ENCODE measurements at places on chromosomes 2 and 18.

GRCh38 chr2:101858910-101859309 lies 132.8 kb upstream of the IL1R2 start:
- DNase-seq: no peak

GRCh38 chr2:227818675-227819397 lies 5.2 kb downstream of the CCL20 start:
- no peak for DNase-seq

DNA sequence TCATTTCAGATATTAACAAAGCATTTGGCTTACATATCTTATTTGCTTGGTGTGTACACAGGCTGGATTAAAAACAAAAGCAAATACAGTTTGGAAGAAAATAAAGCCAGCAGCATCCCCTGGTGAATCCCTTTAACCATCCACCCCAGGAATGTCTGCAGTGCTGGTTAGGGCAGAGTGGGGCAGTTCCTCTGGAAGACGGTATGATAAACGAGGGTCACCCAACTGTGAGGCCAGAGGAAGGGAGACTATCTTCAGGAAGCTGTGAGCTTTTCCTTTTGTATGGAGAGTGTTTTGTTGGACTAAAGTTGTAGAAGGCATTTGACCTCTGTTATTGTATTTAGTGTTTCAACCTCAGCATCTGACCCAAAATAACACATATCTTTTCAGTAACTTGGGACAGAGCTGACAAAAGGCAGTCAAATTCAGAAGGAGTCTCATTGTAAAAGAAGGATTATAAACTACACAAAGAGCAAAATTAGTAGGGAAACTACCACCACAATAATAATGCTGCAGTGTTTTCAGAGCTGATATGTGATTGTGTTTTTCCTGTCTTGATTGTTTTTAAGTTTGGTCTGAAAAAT lies 159.1 kb downstream of the FMNL2 start:
- no peak for DNase-seq

- DNase-seq: no peak
Observed at GRCh38 chr2:174868878-174869277, 104.6 kb upstream of the CHRNA1 start.

DNA sequence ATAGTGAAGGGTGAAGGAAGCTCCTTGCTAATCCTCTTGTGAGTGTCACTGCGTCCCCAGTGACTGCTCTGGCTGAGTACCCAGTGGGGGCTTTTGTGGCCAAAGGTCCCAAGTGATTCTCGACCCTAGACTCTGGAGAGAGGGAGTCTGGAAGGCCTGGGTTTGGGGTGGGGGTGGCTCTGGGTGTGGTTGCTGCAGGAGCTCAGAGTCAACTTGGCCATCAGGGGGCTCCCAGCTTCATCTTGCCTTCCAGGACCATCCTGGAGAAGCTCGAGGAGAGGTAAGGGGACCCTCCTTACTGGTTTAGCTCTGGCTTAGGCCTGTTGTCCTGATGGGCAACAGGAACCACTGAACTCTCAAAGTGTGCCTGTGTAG lies 592 bp downstream of the PSD4 start:
- no peak for DNase-seq

DNA sequence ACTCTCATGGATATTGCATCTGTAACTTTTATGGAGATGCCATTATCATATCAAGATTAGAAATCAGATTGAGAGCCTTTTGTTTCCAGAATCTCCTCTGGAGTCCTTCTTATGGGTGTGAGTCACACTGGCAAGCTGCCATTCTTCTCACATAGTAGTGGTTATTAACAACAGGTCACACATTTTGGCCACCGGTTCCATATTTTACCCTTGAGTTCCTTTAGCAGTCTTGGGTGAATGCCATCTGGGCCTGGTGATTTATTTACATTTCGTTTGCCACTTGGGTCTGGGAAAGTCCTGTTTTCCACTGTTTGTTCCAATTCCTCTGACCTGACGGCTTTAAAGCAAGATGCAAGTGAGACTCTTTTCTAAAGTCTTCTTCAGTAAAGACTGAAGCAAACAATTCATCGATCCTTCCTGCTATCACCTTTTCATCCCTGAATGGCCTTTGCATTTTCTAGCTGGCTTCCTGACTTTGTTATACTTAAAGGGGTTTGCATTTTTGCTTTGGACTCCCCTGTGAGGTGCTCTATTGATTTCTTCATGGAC lies 80.5 kb upstream of the CAVIN2 start:
- DNase-seq: no peak

DNA sequence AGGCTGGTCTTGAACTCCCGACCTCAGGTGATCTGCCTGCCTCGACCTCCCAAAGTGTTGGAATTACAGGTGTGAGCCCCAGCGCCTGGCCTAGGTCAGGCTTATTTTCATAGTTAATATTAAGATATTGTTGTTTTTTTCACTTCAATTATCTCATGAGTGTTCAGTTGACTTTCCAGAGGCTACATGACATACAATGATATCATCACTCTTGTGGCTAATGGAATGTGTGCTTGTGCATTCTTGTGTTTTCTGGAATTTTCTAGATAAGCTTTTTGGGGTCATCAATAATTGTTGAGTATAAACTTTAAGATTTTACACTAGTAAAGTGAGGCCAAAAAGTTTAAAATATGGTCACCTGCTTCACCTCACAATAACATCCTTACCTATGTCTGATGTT lies 180.9 kb downstream of the FIGN start:
- DNase-seq: no peak

DNA sequence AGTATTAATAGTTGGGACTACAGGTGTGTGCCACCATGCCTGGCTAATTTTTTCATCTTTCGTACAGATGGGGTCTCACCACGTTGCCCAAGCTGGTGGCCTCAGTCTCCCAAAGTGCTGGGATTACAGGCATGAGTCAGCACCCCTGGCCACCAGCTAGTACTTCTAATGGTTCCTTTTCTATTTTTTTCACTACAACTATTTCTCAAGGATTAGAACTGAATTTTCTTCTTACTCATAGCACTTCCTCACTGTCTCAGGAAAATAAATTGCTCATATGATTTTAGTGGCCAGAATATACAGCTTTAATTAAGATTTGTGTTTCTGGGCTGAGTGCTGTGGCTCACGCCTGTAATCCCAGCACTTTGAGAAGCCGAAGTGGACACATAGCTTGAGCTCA lies 43.2 kb upstream of the SOS1 start:
- no peak for DNase-seq

DNA sequence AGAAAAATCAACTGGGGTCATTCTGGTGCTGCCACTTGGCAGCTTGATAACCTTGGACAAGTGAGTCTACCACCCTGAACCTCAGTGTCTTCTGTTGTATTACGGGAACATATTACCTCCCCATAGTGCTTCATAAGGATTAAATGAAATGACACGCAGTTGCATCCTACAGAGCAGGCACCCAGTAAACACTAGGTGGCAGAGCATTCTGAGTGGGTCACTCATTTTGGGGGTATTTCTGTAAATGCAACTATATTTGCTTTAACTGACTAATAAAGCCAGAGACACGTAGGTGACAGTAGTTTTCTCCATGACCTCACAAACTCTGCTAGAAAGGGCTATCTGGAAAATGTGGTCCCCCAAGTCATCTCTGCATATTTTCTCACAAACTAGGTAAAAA lies 4.7 kb downstream of the CD226 start:
- no peak for DNase-seq

- DNase-seq: no peak
Observed at GRCh38 chr2:38097988-38098385, 22.0 kb upstream of the CYP1B1 start.

- DNase-seq: peak; percentile 14
Observed at GRCh38 chr18:427005-427404, 73.5 kb downstream of the COLEC12 start.

GRCh38 chr2:213696442-213696841 lies 412.2 kb downstream of the SPAG16 start:
- no peak for DNase-seq

DNA sequence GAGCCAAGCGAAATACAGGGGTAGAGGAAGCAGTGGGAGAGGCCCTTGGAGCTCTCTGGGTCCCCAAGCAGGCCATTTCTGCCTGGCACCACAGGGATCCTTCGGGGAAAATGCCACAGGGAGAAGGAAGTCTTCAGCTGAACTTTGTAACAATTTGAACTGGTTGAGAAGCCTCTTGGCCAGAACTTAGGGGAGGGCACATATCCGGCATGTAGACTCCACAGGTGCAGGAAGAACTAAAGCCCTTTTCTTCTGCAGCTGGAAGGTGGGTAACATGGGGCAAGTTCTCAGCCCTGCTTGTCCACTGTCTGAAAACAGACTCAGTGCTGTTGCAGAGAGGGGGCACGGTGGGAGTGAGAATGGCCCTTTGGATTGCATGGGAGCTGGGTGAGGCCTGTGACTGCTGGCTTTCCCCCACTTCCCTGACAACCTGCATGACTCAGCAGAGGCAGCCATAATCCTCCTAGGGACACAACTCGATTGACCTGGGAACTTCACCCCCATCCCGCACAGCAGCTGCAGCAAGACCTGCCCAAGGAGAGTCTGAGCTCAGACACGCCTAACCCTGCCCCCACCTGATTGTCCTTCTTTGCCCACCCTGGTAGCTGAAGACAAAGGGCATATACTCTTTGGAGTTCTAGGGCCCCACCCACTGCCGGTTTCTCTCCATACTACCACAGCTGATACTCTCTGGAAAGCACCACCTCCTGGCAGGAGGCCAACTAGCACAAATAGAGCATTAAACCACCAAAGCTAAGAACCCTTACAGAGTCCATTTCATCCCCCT lies 101.6 kb upstream of the FAM136A start:
- DNase-seq: no peak

DNA sequence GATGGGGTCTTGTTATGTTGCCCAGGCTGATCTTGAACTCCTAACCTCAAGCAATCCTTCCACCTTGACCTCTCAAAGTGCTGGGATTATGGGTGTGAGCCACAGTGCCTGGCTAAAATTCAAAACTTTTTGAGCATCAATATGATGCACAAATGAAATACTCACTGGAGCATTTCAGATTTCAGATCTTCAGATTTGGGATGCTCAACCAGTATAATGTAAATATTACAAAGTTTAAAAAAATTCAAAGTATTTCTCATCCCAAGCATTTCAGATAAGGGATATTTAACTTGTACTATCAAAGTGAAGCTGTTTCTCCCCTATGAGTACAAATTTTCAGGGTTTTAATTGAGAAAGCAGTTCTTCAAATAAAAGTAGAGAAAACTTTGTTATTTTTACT lies 164.1 kb upstream of the CCDC68 start:
- DNase-seq: no peak

GRCh38 chr2:202758128-202758527 lies 113.4 kb downstream of the ICA1L start:
- DNase-seq: no peak

DNA sequence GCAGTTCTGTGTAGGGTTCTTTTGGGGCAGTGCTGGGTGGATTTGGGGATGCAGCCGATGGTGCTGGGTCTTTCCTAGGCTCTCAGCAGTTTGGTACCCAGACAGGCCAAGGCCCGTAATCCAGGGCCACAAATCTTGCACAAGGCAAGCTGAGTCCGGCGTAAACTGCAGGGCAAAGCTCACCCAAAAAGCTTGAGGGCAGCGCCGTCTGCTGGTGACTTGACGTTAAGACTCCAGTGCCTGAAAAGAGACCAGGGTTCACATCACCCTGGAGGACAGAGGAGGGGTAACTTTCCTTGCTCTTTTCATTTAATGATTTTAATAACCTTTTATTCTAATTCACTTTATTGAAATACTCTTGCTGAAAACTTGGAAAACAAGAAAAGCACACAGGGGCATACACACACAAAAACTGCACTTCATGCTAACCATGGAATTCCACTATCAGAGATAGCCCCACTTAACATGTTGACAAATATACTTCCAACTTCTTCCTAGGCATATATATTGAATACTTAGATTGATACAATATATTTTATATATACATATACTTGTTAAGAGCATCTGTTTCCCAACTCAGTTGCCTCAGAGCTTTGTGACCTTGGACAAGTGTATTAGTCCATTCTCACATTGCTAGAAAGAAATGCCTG lies 38.9 kb downstream of the CNGA3 start:
- peak; percentile 79 for DNase-seq

DNA sequence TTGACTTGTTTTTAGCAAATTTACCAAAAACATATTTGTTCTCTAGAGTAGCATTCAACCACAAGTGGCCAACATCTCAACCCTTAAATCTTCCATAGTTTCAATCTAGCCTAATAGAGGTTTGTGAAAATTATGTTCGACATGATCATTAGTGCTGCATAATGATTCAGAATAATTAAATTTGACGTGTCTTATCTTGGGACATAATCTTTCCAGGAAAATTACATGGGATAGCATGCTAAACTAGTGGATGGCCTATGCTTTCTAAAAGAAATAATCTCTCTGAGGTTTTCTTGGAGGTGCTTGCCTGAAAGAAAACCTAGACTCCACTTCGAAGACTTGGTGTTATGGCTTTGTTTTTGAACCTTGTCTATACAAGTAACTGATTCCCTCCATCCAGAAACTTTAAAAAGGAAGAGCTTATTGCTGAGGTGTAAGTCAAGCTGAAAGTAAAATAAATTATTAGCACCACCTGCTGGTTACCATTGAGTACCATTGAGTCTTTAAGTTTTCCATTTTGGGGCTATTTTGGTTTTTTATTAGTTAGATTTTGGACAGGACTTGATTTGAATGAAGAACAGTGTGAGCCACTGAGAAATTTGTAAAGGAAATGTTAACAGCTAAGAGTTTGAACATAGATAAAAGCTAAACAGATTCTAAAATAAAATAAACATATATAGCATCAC lies 32.7 kb downstream of the COX7A2L start:
- no peak for DNase-seq

DNA sequence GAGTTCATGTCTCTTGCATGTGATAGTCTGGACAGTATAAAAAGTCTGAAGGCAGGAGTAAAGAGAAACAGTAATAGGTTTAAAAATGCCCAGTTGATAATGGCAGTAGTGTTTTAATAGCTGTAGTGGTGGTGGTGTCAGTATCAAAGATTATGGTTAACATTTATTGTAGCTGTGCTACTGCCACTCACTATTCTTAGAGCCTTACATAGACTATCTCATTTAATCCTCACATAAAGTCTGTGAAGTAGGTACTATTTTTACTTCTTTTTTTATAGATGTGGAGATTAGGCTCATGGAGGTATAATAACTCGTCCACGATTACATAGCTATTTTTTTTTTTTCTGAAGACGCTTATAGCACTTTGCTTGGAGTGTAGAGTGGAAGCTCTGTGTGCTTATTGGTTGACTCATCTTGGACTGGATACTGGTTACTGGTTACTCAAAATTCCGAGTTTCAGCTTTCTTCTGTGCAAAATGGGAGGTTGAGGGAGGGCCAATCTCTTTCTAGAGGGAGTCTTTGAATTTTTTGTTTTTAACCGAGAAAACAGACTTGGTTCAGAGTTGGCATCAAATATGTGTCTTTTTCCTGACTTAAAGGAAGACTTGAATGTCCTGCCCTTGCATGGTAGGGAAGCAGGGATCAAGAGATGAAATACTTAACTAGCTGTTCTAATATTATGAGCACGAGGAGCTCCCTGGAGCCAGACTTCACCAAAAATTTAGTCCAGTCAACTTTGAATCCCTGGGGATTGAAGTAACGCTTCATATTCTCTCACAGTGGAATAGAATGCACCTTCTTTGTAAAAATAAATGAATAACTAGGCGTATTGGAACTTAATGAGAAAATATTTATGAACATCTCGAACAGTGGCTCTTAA lies 27.1 kb downstream of the CERS6 start:
- DNase-seq: no peak

- DNase-seq: no peak
Observed at GRCh38 chr2:223865907-223866508, 28.6 kb upstream of the AP1S3 start.

DNA sequence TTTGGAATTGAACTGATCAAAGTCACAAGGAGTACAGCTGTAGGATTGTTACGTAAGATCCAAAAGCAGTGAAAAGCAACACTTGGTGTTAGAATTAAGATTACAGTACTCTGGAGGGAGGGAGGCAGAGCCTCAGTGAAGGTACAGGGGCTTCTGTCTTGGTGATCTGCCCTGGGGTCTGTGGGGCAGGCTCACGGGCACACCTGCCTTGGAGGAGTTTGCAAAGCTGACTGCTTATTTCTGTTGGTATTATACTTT lies 114.9 kb downstream of the NCK2 start:
- no peak for DNase-seq
